Esophagus muscularis mucosa (tissue), 4 donors: ENCODE measurements at places on chromosomes 11 and 22.

- no peak for DNase-seq
These were observed 315.5 kb downstream of the FAT3 start for GRCh38 chr11:92540096-92540495.

- DNase-seq: no peak
These were observed 19.3 kb upstream of the CD5 start for GRCh38 chr11:61082931-61083531.

- DNase-seq: no peak
These were observed 9.1 kb upstream of the CLCF1 start for GRCh38 chr11:67382276-67383136.

GRCh38 chr22:23677701-23677995 is 13.2 kb upstream of the RGL4 start:
- no peak for DNase-seq

DNA sequence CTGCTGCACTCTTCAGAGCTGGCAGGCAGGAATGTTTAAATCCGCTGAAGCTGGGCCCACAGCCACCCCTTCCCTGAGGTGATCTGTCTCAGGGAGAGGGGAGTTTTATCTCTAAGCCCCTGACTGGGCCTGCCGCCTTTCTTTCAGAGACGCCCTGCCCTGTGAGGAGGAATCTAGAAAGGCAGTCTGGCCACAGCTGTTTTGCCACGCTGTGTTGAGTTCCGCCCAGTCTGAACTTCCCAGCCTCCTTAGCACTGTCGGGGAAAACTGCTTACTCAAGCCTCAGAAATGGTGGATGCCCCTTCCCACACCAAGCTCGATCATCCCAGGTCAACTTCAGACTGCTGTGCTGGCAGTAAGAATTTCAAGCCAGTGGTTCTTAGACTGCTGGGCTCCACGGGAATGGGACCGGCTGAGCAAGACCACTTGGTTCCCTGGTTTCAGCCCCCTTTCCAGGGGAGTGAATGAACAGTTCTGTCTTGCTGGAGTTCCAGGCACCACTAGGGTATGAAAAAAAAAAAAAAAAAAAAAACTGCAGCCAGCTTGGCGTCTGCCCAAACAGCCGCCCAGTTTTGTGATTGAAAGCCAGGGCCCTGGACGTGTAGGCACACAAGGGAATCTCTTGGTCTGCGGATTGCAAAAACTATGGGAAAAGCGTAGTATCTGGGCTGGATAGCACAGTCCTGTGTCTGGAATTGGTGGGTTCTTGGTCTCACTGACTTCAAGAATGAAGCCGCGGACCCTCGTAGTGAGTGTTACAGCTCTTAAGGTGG is 127.4 kb downstream of the SPON1 start:
- no peak for DNase-seq
